Activated T-helper 1 cell treated with anti-CD3 and anti-CD28 coated beads, Interleukin-12 subunit alpha, Interleukin-12 subunit beta, Interleukin-2, Interleukin-4 antibody, amounts not matched to agents 30 ng/mL and 10 ng/mL and 1 ng/mL, durations not matched to agents 14 hours and 24 hours and 36 hours (primary cell): ENCODE measurements at places on chromosomes 6 and 20. TPM values are rescaled to one million over a fixed set of nuclear protein-coding genes. Genes with fewer than 3 reads are reported as not detected.

DNA sequence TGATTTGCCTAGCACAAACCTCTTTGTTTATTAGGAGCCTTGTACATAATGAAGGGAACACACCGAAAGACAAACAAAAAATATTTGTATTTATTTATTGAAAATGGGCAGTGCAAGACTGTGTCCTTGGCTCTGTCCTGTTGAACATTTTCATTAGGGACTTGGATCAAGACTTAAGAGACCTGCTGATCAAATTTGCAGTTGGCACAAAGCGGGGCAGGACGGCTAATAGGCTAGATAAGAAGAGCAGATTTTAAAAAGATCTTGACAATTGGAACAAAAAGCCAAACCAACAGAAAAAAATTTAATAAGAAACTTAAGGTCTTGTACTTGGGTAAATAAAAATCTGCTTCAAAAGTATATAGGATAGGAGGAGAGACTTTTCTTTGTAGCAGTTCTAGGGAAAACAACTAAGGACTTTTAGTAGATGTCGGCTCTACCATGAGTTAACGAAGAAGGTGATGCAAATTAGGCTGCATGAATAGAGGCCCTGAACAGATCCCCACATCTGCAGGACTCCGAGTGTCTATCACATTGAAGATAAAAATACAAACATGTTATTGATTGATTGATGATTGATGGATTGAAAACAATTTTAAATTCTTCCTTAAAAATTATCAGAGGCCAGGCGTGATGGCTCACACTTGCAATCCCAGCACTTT is 124.1 kb upstream of the SPACA1 start:
- no peak for DNase-seq

Gene FAXC
- total RNA-seq = not detected in 2 replicates

DNA sequence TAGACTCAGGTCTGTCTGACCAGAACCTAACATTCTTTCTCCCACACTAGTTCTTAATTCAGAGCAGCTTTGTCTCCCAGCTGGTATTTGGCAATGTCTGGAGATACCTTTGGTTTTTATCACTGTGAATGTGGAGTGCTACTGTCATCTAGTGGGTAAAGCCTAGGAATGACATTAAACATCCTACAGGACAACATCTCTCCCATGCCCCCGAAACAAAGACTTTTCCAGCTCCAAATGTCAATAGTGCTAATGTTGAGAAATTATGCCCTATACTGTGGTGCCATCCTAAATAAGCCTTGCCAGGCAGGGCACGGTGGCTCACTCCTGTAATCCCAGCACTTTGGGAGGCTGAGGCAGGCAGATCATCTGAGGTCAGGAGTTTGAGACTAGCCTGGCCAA is 4.2 kb upstream of the TTPAL start:
- no peak for DNase-seq

DNA sequence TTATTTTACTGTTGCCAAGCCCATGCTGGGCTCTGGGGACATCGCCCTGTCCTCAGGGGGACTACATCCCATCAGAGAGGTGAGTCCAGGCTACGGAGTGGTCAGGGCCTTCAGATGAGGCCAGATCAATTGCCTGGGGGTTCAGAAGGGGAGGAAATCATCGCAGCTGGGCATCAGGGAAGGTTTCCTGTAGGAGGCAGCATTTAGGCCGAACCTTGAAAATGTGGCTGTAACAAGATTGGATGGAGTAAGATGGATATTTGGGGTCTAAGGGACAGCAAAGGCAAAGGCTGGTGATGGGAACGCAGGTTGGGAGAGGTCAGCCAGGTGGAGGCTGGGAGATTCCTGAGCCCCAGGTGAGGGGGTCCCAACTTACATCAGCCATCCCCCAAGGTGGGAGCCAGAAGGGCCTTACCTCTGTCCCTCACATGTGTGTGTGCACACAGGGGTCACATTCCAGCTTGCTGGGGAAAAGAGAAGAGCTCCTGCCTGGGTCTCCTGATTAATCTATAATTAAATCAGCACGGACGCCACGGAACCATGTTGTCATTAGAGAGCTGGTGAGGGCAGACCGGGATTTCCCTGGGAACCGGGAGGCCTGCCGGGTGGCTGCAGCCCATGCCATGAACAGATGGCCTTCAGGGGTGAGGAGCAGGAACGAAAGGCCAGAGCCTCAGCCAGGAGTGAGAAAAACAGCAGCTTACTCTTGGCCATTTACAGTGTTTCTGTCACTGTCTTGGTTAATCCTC is 30.5 kb upstream of the DLGAP4 start:
- no peak for DNase-seq

Gene DDX39B
- 628 and 637 TPM in 2 replicates for total RNA-seq

DNA sequence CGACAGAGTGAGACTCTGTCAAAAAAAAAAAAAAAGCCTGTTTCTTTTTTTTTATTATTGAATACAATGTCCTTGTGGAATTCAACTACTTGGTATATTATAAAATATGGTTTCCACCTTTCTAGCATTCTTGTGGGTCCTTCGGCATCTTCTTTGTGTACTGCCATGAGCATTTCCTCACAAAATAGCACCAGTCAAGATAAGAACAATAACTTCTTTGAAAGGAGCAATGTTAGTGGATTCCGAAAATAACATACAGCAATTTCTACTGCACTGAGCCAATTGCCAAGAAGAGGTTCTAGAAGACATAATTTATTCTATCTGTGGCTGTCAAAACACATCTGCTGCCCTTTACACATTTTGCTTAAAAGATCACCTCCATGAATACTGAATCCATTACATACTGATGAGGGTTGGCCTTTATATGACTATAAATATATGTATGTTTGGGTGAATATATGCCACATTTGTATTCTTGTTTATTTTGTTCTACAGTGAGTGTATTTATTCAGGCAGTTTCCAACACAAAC is 19.1 kb upstream of the SPTLC3 start:
- no peak for DNase-seq

Gene WFDC10B
- not detected in 2 replicates for total RNA-seq

Gene HNF4A
- not detected in 2 replicates for total RNA-seq

Gene HLA-G
- total RNA-seq = 0.91 and 1.6 TPM in 2 replicates
